ENCODE measurements at places on chromosomes 3 and 15.

- DNase-seq = peak; percentile 73
Measured at GRCh38 chr3:59374818-59375211, 325.0 kb upstream of the CFAP20DC start.

GRCh38 chr3:55454611-55455010 is 32.5 kb downstream of the WNT5A start:
- no peak for DNase-seq

GRCh38 chr3:62835554-62836236 is 39.5 kb downstream of the CADPS start:
- peak; percentile 21 for DNase-seq

DNA sequence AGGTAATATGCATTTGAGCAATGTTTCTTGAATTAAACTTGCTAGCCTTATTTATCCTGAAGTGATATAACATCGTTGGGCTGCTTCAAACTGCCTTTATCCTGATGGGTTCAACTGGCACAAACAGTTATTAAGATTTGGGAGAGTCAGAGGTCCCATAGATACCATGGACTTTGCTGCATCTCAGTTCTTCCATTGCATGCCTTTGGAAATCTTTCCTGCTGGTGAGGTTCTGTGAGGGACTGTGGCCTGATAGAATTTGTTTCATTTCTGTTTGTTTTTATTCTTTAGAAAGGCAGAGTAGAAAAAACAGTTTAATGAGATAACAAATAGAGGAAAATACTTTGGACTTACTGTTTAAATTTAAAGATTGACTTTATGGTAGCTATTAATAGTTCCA is 508.3 kb downstream of the LPP start:
- no peak for DNase-seq

DNA sequence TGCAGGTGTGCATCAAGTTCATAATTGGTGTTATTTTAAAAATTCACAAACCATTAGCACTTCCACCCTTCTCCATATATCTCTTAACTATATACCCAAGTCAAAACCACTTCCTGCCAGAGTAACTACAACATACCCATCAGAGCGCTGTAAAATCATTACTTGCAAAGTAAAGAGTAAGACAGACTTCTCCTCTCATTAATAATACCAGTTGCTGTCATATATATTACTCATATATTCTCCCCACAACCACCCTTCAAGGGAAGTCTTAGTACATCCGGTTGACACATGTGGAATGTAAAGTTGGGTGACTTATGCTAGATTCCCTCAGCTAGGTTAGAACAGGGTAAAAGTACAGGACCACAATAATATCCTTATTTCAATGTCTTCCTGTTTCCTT is 5.6 kb downstream of the TERC start:
- peak; percentile 60 for DNase-seq

DNA sequence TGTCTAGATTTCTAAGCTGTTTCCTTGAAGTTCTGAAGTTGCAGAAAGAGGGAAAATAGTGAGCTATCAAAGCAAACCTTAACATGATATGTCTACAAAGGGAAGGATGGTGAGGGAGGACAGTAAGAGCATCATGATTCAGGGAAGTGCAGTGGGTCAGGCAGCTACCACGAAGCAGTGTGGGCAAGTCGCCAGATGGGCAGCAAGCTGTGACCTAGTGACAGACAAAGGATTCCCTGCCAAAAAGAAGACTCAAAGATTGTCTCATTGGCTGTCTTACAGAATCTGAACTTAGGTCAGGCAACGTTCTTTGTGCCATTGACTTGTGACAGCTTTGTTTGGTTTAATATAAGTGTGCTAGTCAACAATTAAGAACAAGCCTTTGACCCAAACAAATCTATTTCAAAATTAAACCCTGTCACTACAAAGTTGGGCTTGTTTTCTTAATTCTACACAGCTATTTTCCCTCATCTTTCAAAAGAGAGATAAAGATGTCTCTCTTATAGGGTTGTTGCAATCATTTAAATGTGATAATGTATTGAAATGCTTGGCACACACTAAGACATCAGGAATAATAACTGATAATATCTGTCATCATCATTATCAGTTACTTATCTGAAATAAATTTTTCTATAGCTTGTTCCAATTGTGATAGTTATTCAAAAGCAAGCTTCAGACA is 153.3 kb downstream of the ECT2 start:
- DNase-seq = no peak

GRCh38 chr15:74417670-74418069 is 16.1 kb downstream of the SEMA7A start:
- DNase-seq = no peak

DNA sequence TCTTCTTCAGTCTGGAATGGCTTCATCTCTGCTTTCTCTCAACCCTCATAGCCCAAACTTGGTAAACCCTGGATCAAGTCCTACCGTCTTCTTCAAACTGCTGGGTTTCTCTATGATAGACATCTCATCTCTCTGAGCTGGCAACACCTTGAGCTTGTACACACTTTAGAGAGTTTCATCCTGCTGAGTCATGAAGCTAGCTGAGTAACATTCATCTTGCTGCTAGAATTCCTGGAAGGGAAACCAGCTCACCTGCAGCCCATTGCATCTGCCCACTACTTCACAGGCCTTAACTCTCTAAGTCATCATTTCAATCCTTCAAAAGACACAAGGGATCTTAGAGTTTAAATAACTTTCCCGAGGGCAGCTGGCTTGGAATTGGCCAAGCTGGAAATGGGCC is 175.5 kb upstream of the RORA start:
- DNase-seq = no peak

DNA sequence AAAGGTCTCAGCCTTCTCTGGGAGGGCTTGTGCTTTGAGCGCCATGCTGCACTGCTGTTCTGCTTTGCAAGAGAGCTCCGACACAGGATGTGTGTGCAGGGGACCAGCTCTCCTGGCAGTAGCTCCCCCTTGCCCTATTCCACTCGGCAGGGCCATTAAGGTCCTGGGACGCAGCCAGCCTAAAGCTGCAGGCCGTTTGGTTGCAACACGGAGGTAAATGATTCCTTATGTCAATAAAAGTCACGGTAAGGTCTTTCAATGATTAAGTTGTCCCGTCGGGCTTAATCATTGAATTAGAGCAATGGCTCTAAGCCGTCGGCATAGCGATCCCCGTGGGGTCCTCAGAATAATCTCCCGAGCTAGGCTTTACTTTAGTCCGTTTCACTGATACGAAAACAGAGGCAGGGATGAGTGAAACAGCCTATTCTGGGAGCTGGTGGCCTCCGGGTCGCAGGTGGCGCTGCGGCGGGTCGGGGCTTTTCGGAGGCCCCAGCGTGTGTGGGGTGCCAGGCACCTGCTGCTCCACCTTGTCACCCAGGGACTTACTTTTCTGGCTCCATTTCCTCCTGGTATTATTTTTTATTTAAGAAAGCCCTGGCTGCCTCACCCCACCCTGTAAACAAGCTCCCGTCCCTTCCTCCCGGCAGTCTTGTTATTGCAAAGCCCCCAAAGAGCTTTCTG is 525.2 kb downstream of the OCA2 start:
- DNase-seq = no peak

Data from suppressor macrophage treated with lipopolysaccharide for 1 hour (primary cell).